ELR (cell line): ENCODE measurements at places on chromosomes 13 and 19.
A peak's percentile ranks its signal among the peaks of the same experiment; 100 is the strongest.

GRCh38 chr13:48181482-48182145 is 51.4 kb upstream of the ITM2B start:
- DNase-seq, result no peak

GRCh38 chr19:58582985-58583384 is 9.8 kb upstream of the MZF1 start:
- no peak for DNase-seq

DNA sequence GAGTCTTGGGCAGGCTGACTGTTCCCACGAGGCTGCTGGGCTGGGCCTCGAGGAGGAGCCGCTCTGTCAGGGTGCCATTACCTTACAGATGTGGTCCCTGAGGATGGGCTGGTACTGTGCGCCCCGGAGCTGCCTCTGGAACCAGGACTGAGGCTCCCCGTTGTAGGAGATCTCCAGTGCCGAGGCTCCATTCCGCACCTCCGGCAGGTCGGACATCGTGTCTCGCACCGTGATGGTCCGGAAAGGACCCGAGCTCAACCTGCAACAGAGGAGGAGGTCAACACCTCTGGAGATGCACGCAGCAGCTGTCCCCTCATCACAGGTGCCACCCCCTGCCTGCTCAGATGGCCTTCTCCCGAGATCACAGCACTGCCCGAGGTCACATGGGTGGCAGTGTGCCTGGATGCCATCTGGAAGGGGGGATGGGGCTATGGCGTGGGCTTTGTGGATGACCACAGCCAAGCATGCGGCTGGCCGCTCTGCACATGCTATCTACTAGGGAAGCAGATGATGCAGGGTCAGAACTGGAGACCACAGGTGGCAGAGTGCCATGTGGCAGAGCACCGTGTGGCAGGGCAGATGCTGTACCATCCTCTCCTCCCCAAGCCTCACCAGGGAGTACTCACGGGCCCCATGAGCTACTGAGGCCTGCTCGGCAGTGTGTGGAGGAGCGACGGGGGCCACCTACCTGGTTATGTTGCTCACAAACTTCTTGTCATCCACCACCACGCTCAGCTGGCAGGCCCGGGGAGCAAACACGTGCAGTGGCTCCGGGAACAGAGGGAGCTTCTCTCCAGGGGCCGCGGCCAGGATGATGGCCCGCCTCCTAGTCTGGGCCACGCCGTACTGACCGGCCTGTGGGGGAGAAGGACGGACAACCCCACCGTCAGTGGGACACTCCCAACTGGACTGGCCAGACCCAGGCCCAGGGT is 18.3 kb upstream of the EIF3G start:
- DNase-seq, result no peak

- DNase-seq, result no peak
Measured at GRCh38 chr13:37059848-37060192, 332 bp upstream of the SUPT20H start.

GRCh38 chr19:20005741-20006140 is 33.6 kb downstream of the ZNF682 start:
- no peak for DNase-seq

GRCh38 chr13:61276401-61276800 is 139.2 kb downstream of the PCDH20 start:
- no peak for DNase-seq

GRCh38 chr13:111636804-111637203 is 316.4 kb downstream of the TEX29 start:
- DNase-seq, result no peak

DNA sequence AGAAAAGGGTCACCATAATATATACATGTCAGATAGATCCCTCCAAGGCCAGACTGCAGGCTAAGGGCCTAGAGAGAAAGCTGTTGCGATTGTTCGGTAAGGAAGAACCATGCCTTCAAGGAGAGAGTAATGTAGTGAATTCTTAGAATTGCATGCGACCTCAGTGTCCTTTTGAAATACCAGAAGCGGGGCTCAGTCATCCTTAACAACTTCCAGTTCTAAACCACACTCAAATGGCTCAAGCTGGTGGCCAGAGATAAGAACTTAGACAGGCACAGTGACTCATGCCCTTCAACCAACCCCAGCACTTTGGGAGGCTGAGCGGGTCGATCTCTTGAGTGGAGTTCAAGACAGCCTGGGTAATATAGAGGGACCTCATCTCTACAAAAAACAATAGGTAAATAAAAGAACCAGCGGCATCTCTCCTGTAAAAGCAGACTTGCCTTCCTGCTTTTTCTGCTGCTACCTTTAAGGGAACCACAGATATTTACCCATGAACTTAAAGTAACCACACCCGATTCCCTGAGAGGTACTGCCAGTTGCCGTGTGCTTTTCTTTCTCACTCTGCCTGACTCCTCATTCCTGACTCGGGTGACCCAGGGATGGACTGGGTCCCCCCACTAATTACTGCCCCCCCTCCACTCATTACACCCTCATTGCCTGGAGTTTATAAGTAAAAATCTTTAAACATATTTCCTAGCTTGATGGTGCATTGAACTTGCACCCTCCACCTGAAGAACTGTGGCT is 15.4 kb upstream of the SIGLEC6 start:
- peak; percentile 60 for DNase-seq

DNA sequence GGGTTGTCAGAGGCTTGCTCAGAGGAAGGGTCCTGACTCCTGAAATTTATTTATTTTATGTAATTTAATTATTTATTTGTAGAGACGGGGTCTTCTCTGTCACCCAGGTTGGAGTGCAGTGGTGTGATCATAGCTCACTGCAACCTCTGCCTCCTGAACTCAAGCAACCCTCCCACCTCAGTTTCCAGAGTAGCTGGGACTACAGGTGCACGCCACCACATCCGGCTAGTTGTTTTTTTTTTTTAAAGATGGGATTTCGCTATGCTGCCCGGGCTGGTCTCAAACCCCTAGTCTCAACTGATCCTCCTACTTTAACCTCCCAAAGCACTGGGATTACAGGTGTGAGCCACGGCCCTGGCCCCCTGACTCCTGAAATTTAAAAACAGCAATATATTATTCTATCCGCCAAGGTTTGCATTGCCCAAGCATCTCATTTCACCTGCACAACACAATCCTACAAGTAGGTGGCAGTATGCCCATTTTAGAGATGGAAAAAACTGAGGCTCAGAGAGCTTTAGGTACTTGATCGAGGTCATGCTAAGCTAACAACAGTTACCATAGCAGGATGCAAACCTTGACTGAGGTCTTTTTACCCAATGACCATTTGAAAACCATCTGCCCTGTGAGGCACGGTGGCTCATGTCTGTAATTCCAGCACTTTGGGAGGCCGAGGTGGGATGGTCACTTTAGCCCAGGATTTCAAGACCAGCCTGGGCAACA is 18.1 kb downstream of the ARHGEF18 start:
- DNase-seq, result peak; percentile 73

- DNase-seq, result no peak
Measured at GRCh38 chr13:48393698-48394085, 19.2 kb downstream of the LPAR6 start.

GRCh38 chr13:79943346-79944023 is 397.4 kb downstream of the SPRY2 start:
- no peak for DNase-seq

- peak; percentile 66 for DNase-seq
Measured at GRCh38 chr13:41268764-41269163, 5.4 kb upstream of the MTRF1 start.

DNA sequence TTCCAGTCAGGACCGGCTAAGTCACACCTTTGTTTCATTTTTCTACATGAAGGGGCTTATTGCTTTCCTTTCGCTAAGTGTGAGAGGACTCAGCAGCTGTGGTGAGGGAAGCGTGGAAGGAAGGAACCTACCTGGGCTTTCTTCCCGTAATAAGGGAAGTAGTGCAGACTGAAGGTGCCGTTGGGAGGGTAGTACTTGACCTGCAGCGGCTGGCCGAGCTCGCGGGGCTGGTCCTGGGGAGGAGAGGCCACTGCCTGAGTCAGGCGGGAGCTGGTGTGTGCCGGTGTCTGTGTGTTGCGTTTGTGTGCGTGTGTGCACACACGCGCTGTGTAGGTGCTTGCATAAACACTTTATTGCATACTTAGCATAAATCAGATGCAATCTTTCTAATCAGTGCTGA is 7.7 kb downstream of the ATP4B start:
- no peak for DNase-seq

DNA sequence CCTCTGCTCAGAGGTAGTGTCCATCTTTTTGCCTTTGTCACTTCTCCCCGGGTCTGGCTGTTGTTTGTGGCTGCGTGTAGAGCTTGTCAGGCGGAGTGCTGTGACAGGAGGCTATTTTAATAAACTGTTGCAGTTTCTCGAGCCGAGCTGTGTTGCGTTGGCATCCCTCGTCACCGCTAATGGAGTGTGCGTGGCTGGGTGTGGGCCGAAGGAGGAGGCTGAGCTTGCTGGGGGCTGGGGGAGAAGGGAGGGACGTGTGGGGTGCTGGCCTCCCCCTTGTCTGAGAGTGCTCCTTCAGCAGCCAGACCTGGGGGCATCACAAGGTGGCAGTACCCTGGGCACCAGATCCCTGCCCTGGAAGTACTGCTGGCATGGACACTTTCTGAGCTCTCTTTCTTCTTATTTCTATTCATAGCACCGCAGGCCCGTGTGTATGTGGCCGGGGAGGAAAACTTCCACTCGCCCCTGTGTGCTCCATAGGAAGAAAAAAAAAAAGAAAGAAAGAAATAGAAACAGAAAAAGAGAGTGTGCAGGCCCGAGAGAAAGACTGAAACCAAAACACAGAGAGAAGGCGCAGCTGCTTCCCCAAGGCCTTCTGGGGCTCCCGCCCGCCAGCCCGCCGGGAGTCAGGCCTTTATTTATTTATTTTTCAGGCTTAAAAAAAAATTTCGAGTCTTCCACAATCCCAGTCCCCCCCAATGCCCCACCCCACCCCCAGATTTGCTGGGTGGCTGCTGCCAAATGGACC is 27.0 kb downstream of the NFIX start:
- DNase-seq, result peak; percentile 28

DNA sequence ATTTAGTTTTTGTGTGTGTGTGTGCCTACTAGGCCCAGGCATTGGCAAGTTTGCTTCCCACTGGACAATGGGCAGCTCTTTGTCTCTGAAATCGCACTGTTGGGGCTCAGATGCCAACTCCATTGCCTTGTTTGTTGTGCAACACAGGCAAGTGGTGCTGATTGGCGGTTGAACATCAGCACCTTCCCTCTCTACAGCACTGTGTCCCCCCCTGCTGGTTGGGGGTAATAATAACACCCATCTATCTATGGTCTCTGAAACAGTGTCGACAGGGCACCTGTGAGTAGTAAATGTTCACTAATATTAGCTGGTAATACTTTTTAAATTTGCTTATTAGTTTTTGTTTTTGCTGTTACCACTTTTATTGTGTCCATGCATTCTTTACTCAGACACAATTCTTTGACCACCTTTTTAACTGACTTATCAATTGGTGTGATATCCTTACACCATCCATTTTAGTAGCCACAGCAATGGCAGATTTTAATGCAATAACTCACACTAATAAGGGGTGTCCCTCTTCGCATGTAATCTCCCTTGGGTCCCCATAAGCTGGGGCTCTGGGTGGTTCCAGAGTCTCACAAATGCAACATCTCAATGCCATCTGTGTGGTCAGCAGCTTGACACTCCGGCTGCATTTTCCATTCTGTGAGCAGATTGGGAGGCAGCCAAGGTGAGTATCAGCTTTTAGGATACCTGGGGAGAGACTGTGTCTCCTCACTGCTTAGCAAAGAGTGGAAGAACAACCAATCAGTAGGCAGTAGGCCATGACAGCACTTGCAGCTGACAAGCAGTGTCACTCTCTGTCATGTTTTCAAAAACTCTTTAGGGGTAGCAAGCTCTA is 47.7 kb upstream of the UQCRFS1 start:
- peak; percentile 48 for DNase-seq

GRCh38 chr19:37593996-37594303 is 642 bp downstream of the ZNF571 start:
- no peak for DNase-seq

DNA sequence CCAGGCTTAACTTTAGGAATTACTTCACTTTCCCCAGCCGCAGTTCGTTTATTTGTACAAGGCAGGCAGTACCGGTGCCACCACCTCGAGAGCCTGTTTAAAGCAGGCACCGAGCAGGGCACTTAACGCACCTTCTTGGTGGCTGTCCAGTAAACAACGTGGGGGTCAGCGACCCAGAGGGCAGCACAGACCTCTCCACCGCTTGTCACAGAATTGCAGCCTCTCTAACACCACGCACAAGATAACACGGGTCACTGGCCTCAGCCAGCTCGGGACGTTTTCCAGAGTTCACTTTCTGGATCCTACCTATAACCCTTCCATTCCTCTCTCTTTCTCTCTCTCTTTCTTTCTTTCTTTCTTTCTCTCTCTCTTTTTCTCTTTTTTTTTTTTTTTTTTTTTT is 16.8 kb upstream of the ELAVL1 start:
- DNase-seq, result no peak

GRCh38 chr19:16293118-16294091 is 31.2 kb upstream of the KLF2 start:
- peak; percentile 72 for DNase-seq

- DNase-seq, result no peak
Measured at GRCh38 chr19:47353307-47353712, 4.2 kb downstream of the DHX34 start.

DNA sequence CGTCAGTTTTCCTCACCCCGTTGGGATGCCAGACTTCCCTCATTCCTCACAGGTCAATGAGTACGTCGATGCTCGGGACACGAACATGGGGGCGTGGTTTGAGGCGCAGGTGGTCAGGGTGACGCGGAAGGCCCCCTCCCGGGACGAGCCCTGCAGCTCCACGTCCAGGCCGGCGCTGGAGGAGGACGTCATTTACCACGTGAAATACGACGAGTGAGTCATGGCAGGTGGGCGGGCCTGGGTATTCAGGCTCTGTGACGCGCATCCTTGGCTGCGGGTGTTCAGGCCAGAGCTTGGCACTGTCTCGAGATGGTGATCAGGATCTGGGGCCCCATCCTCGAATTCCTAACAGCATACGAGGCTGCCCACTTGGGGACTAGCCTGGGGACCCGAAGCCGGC is 21.4 kb downstream of the UHRF1 start:
- no peak for DNase-seq

GRCh38 chr13:49132479-49133002 is 87.6 kb upstream of the MLNR start:
- DNase-seq, result no peak

- peak; percentile 68 for DNase-seq
Measured at GRCh38 chr13:39144941-39145533, 106.8 kb downstream of the NHLRC3 start.
